ENCODE measurements at places on chromosomes 5 and 9. TPM values are rescaled to one million over a fixed set of nuclear protein-coding genes. Genes with fewer than 3 reads are reported as not detected.

FAM193B gene
- 50.7 TPM for total RNA-seq

ARL14EPL gene
- total RNA-seq: not detected

SLC1A3 gene
- total RNA-seq: 5.2 TPM

WDR31 gene
- total RNA-seq: 4.4 TPM

TTC39B gene
- 17.5 TPM for total RNA-seq

KLHL3 gene
- total RNA-seq: 22.9 TPM

NXNL2 gene
- total RNA-seq: 3.4 TPM
